NCI-H1436 (cell line): ENCODE measurements at places on chromosomes 6 and 20.
A peak's percentile ranks its signal among the peaks of the same experiment; 100 is the strongest.

DNA sequence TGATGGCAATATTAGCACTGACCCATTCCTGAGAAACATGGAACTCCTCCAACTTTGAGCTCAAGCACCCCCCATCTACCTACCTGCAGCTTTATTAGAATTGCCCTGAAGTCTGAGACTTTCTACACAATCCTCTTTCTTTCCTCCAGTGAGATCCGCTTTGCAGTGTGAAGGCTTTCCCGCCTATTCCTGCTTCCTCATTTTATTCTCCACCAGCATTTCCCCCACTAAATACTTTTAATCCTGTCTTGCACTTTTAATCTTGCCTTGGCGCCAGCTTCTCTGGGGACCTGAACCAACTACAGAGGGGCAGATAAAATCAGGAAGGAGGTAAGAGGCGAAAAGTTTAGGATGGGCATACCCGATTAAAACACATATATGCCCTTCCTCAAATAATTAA is 178.1 kb upstream of the PRDM1 start:
- DNase-seq = no peak

DNA sequence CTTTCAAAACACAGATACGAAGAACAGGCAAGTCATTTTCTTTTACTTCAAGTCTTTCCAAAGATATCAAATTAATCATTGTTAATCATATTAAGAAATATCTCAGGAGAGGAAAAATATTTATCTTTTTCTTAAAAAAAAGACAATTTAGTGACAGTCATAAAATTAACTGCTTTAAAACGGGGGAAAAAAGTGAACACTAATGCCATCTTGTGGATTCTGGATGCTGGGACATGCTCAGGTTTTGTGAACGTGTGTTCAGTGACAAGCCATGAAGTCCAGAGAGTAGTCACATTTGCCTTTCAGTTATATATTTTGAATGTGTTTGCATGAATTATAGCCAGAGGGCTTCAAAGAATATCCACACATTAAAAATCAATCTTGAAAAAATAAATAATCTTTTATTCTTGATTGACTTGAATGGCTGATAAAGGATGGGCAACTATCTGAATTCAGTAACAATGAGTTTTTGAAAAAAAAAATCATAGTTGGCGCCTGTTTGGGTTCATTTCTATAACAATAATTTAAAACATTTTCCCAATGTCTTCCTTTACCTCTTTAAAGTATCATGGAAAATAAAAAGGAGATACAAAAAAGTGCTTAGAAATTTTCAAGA is 74.7 kb upstream of the NOX3 start:
- DNase-seq = peak; percentile 7

DNA sequence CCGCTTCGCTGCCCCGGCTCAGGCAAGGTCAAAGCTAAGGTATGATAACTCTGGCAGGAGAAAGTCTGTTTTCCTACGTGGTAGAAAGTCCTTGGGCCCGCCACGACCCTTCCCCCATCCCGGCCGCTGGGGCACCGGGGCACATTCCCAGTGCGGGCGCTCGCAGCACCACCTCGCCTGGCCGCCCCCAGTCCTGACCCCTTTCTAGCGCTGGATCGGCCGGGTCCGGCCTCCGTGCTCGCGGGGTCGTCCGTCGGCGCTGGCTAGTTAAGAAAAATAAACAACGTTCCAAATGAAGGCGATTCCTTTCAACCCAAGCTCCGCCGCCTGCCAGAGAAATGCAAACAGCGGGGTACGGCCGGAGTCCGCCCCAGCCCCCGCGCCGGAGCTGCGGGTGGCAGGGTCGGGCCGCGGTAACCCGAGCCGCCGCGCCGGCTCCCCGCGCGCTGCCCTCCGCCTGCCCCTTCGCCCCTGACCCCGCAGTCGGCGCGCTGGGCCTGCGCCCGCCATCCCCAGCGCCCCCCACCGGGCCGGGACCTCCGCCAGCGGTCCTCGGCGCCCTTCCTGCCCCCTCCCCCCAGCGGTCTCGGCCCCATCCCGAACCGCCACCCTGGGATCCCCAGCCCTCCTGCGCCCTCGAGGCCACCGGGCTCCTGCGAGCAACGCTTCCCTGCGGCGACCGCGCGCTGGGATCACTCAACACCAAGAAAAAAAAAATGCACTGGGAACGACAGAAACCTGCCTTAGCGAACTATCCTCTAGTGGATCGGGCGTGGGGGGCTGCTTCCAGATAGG is 37.6 kb downstream of the NCR2 start:
- DNase-seq = no peak

GRCh38 chr6:70241991-70242420 is 60.9 kb downstream of the COL9A1 start:
- DNase-seq = no peak

GRCh38 chr6:100311707-100312251 is 152.9 kb downstream of the SIM1 start:
- no peak for DNase-seq

DNA sequence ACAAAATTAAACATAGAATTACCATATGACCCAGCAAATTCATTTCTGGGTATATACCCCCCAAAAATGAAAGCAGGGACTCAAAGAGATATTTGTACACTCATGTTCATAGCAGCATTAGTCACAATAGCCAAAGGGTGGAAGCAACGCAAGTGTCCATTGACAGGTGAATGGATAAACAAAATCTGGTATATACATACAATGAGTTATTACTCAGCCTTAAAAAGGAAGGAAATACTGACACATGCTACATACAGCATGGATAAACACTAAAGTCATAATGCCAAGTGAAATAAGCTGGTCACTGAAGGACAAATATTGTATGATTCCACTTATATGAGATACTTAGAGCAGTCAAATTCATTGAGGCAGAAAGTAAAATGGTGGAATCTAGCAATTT is 5.3 kb upstream of the STX11 start:
- DNase-seq = no peak

- DNase-seq = no peak
Measured at GRCh38 chr6:19156443-19156842, 680.7 kb upstream of the ID4 start.

- no peak for DNase-seq
Measured at GRCh38 chr6:71324194-71324785, 35.7 kb downstream of the OGFRL1 start.

GRCh38 chr6:158344534-158344933 is 32.3 kb downstream of the TULP4 start:
- DNase-seq = no peak

DNA sequence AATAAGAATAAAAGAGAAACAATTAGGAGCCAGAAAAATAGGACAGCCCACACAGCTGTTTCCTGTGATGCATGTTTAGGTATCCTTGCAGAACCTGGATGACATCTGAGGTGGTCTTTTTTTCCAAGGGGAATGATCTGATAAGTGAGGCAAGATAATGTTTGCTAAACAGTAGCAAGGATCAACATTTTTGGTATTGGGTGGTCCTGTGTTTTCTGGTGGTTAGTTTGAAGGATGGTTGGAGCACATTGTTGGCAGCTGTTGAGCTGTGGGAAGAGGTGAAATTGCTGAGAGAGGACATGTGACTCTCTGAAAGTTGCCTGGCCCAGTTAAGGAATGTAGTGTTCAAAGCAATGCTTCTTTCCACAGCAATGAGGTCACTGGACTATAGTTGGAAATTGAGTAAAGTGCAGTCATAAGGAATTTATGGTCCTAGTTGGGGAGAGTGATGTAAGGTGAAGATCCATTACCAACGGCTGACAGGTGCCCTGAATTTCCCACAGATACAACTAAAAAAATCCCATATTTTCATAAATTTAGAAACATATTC is 270.2 kb upstream of the IMPG1 start:
- no peak for DNase-seq

DNA sequence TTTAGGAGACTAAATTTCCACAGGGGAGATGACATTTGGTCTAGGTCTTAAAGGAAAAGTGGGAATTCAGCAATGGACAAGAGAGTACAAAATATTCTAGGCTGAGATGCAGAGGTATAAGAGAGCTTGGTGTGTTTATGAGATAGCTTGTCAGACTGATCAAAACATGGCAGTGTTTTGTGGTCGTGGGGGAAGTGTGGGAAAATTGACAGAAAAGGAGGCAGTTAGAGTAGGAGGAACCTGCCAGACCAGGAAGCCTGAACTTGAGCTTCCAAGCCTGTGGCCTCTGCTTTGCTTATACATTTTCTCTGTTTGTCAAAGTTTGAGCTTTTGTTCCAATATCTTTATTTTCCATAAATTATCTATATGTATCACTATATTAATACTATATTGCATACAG is 69.5 kb upstream of the MAP3K7 start:
- no peak for DNase-seq

DNA sequence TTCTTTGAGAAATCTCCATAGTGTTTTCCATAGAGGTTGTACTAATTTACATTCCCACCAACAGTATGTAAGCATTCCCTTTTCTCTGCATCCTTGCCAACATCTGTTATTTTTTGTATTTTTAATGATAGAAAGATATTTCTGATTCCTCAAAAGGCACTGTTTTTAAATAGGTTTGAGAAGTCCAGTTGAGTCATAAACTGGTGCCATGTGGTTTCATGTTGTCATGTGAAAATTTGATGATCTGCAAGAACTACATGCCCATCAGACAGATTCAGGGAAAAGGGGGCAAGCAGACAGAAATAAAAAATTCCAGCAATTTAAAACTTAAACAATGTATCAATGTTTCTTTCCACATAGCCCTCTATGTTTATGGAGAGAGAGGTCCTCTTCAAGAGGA is 227.5 kb downstream of the KCNQ5 start:
- DNase-seq = no peak

GRCh38 chr6:163745536-163746400 is 331.2 kb downstream of the QKI start:
- DNase-seq = no peak

GRCh38 chr6:35363293-35363750 is 21.0 kb downstream of the PPARD start:
- DNase-seq = peak; percentile 88

DNA sequence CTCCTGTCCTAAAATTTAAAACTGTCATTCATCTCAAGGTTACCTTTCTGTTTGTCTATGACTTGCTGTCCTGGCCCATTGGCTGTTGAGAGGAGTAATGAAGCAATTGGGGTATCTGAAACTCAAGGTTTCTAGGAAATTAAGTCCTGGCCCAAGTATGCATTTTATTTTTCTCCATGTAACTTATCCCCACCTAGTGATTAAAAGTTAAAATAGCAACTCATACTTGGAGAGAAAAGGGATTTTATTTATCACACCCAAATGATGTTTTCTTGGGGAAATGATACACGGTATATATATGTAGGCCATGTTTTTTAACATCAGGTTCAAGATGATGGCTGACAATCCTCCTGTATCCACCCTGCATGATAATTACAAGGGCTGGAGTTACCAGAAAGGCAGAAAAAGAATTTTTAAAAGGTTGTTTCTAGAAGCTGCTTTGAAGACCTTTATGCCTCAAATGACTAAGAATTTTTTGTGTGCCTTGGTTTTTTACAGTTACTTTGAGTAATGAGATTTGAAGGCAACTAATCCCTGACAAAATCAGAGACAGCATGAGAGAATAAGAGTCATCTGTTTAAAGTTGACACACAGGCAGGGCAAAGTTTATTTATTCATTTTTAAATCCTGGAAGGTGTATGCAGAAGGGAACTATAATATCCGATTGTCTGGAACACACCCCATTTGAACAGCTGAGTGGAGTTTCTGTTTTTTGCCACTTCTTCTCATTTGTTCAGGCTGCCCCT is 28.9 kb upstream of the C6orf58 start:
- DNase-seq = no peak

DNA sequence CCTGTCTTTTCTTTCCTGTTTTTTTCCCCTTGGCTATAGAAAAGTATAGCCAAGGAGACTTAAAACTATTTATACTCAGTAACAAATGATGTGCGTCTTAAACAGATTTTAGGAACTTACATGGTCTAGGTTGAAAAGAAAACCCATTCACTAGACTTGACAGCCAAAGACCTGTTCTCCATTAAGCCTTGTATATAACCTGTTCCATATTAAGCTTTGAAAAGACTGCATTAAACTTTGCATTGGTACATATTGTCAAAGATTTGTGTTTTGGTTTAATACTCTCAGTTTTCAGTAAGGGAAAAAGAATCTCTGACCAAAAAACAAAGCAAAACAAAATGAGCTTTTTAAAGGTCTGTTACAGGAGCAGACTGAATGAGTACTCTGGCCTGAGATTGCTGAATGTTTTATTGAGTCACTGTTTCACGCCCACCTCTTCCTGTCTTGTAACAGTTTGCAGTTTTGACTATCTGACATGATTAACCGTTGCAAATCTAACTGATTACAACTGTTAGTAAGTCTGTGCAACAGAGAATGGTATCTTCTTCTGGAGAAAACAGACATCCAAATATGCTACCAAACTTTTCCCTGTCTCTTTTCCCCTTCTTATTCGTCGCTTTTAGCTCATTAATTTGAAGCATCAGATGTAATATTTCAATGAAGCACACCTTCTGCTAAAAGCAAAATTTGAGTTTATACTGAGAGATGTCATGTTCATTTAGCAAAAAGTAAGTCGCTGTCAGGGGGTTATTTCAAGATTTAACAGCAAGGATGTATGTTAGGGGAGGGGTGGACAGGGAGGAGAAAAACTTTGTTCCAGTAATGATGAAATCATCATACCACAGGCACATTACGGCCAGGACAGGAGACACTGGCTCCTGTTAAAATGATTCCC is 59.1 kb upstream of the SUPT3H start:
- no peak for DNase-seq

DNA sequence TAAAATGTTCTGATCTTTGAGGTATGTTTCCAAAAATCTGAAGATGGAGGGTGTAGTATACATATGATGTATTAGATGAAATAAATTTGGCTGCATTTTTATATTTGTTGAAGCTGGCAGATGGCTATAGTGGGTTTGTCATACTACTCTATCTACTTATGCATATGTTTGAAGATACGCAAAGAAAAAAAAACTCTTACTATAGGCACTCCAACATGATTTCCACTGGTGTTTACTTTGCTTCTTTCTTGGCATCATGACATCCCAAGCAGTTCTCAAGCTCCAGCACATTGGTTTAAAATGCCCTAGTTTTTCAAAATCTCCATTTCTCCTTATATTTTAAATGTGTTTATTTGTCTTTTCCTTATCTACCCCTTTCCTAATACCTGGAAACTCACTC is 711.8 kb downstream of the PHF3 start:
- no peak for DNase-seq

- no peak for DNase-seq
Measured at GRCh38 chr6:137260217-137260616, 41.0 kb upstream of the IFNGR1 start.
